ENCODE measurements at places on chromosomes 13 and 19.

DNA sequence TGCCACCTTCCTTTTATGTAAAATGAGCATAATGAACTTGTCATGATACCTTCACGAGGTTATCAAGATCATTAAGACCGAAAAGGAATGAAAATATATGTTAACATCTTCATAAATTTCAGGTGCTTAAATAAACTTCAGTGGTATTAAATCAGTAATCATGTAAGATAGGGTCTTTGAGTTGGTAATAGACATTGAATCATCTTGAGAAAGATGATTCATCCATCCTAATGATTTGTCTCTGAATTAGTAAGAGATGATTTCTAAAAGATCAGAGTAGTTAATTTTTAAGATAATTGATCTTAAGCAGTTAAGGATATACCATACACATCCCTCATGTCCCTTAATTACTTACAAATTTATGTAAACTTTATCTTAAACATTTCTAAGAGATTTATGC is 52.0 kb downstream of the COG3 start:
- DNase-seq: no peak

DNA sequence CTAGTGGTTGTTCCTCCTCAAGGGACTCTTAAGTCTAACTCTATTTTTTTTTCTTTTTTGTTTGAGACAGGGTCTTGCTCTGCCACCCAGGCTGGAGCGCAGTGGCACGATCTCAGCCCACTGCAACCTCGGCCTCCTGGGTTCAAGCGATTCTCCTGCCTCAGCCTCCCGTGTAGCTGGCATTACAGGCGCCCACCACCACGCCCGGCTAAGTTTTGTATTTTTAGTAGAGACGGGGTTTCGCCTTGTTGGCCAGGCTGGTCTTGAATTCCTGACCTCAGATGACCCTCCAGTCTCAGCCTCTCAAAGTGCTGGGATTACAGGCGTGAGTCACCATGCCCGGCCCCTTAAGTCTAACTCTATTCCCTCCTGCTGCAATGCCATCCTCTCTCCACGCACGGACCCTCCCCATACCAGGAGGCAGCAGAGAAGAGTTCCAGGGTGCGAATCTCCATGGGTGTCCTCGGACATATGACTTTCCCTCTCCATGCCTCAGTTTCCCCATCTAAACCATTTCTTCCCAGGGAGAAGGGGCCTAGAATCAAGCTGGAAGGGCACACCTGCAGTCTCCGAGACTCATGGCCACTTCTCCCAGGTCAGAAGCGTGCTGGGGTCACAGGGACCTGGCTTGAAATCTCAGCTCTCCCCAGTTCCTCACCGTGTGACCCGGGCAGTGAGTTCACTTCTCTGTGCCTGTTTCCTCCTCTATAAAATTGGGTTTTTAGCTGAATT is 6.0 kb upstream of the BCL3 start:
- no peak for DNase-seq

- no peak for DNase-seq
These were observed 15.3 kb downstream of the ZNF486 start for GRCh38 chr19:20182222-20182785.

GRCh38 chr19:51111606-51112005 is 3.4 kb upstream of the CTU1 start:
- DNase-seq: no peak

DNA sequence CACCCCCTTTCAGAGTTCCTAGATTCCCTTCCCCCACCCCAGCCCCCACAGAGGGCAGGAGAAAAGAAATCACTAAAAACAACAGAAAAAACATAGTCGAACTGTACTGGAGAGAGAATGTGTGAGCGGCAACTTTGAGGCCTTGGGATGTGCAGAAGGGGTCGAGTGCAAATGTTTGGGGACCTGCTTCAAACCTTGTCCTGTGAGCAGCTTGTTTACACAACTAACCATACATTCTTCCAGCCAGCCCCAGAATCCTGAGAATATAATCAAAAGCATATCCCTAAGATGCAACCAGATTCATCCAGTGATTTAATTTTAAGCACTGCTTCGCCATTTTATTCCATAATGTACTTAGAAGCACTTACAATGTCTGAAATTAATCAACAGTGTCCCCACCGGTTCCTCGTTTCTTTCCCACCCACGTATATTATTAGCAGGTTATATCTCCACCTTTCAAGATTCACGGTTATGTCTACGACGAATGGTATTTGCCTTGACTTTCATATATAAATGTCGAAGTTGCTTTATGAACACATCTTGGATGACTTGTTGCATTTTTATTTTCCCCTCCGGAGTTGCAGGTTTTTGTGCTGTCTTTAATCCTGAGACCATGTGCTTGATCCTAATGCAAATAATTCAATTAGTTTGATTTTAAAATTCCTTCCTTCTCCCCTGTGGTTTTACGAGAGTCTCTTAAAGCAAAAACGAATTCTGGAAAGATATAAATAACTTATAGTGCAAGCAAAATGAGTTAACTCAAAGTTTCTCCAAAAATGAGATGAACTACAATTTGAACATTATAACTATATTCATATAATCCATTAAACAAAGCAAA is 107.6 kb downstream of the ZIC5 start:
- no peak for DNase-seq

DNA sequence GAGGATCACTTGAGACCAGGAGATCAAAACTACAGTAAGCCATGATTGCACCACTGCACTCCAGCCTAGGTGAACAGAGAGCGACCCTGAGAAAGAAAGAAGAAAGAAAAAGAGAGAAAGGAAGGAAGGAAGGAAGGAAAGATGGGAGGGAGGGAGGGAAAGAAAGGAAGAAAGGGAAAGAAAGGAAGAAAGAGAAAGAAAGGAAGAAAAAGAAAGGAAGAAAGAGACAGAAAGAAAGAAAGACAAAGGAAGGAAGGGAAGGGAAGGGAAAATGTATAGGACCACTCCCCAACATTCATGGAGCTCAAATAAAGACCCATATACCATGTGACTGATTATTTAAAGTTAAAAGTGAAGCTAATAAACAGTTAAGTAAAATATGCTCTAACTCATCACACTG is 39.9 kb downstream of the SYDE1 start:
- DNase-seq: no peak

DNA sequence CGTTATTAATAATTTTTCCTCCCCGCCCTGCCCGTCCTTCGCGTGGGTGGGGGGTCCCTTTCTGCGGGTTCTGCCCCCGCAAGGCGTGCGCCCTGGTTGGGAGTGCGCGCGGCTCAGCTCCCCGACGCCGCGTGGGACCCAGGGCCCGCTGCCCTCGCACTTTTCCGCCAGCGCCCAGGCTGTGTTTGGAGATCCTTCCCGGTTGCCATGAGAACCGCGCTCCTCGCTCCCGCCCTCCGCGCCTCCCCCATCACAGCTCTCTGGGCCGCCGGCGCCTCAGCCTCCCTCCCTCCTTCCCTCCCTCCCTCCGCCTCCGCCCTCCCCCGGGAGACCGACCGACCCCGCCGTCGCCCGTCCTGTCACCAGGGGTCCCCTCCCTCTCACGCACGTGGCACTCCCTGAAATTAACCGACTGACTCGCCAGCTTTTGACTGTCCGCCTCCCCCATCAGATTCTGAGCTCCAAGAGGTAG is 2.4 kb upstream of the SSBP4 start:
- DNase-seq: peak; percentile 96

DNA sequence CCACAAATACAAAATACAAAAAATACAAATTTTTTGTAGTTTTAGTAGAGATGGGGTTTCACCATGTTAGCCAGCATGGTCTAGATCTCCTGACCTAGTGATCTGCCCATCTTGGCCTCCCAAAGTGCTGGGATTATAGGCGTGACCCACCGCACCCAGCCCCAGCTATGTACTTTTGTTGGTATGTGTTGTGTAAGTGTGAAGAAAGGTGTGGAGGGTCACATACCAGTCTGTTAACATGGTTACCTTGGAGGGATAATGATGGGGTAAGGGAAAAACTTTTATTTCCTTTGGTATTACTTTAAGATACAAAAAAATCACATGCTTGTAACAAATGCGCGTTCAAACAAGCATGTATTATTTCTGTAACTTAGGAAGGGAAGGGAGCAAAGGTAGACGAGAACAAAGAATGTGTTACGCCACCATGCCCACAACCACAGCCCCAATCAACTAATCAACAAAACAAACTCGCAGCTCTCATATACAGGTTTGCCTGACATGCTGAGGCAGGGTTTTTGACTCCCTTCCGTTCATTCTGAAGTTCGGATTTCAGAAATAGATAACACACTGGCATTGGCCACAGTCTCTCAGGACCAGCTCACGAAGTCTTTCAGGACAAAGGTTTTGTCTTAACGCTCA is 13.5 kb upstream of the VWA8 start:
- DNase-seq: no peak

- DNase-seq: no peak
These were observed 1124.7 kb upstream of the MIR17HG start for GRCh38 chr13:90222758-90223157.

DNA sequence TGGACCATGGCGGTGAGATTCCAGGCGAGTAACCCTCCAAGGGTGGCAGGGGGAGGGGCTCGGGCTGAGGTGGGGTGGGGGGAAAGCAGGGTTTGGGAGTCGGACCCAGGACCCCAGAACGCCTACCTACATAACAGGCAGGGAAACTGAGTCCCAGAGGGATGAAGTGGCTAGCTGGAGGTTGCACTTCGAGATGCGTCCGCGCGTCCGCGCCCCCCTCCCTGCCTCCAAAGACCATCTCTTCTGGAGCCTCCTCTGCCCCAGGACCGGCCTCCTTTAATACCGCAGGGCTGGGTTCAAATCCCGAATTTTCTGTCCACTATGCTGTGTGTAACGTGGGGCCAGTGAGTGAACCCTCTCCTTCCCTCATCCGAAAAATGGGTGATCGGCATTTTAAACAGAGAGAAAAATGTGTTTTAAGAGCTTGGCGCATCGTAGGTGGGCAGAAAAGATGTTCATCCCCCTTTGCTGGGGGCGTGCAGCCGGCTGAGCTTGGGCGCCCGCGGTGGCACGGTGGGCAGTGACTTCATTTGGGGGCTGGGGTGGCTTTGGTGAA is 13.8 kb downstream of the TJP3 start:
- DNase-seq: no peak

DNA sequence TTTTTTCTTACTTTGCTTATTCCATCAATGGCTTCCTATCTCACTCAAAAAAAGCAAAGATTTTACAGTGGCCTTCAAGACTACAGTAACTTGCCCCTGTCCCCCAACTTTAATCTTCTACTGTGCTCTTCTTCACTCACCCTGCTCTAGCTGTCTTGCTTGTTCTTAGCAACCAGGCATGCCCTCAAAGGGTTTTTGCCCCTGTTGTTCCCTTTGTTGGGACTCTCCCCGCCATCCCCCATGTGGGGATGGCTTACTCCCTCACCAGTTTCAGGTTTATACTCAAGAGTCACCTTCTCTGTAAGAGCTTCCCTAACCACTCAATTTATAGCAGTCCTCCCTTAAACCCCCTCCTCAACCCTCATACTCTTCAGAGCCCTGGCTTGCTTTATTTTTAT is 5.4 kb downstream of the MTMR6 start:
- DNase-seq: no peak

DNA sequence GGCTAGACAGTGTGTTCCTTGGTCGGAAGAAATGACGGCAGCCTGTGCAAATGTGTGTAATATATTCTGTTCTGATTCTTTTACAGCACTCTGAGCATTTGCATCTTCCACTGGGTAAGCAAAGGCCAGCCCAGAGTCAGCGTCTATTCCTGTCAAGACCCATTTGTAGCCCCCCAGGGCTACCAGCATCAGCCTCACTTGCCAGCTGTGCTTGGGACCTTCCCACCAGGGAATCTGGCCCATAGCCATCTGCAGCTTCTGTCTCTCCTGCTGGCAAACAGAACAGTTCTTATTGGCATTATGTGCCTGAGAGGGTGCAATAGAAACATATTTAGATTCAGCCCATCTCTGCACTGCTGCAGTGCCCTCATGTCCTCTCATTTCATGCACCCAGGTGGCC is 6.0 kb upstream of the IGLON5 start:
- no peak for DNase-seq

DNA sequence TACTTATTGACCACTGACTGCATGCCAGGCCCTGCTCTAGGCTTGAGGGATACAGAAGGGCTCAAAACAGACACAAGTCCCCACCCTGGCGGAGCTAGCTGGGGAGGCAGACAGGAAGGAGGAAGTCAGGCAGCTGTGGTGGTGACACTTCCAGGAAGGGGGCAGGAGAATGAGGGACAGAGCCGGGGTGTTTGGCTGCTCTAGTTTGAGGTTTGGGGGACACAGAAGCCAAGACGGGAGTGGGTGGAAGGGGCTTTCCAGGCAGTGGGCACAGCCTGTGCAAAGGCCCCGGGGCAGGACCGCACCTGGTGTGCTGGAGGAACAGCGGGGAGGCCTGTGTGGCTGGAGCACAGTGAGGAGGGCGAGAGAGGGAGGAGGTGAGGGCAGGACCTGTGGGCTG is 4.0 kb downstream of the MRPL54 start:
- DNase-seq: no peak

GRCh38 chr19:16327501-16327900 is 2.9 kb downstream of the KLF2 start:
- no peak for DNase-seq

DNA sequence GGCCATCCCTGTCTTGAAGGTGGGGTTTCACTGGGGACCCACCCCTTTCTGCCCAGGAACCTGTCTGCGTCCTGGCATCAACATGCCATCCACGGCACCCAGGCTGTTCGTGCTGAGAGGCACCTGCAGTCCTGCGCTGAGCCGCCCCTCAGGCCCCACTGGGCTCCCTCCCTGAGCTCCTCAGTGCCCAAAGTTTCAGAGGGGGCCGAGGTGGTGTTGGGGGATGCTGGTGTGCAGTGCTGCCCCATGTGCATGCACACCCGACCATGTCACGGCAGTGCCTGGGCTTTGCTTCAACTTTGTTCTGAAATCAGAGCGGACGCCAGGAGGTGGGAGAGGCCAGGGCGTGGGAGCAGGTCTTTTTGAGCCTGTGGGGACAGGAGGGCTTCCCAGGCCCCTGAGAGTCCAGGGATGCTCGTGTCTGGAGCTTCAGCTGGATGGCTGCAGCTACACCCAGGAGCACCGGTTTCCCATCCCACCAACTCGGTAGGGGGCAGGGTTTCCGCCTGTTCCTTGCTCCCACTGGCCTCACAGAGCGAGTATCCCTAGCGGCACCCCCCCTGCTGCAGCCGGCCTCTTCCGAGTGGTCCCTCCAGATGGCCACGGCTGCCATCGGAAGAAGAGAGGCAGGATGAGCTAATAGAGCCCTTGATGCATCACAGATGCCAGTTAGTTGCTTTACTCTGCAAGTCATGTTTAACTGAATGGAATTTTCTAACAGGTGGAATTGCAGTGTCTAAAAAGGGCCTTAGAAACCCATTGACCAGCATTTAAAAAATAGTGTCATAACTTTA is 44.0 kb downstream of the WDFY2 start:
- DNase-seq: no peak

- no peak for DNase-seq
These were observed 84.8 kb downstream of the MAP4K1 start for GRCh38 chr19:38532939-38533338.

DNA sequence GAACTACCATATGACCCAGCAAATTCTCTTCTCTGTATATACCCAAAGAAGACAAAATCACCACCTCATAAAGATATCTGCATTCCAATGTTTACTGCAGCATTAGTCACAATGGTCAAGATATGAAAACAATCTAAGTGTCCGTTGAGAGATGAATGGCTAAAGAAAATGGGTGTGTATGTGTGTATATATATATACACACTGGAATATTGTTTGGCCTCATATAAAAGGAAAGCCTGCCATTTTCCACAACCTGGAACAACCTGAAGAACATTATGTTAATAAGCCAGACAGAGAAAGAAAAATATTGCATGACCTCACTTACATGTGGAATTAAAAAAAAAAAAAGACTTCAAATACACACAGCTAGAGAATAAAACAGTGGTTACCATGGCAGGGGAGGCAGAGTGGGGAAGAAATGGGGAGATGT is 29.5 kb upstream of the RBM26 start:
- DNase-seq: no peak
